ENCODE measurements at places on chromosomes 2 and 18. TPM values are rescaled to one million over a fixed set of nuclear protein-coding genes. Genes with fewer than 3 reads are reported as not detected.

- DNase-seq: no peak
Measured at GRCh38 chr2:180938451-180938850, 42.0 kb upstream of the UBE2E3 start.

GRCh38 chr2:62933398-62933917 lies 117.2 kb upstream of the OTX1 start:
- no peak for DNase-seq

The EHD3 gene
- total RNA-seq: 5.0 TPM

The CREG2 gene
- 6.9 TPM for total RNA-seq

GRCh38 chr18:38993342-38993741 lies 1427.7 kb upstream of the CELF4 start:
- DNase-seq: no peak

The IL36A gene
- not detected for total RNA-seq

The MC4R gene
- total RNA-seq: not detected

DNA sequence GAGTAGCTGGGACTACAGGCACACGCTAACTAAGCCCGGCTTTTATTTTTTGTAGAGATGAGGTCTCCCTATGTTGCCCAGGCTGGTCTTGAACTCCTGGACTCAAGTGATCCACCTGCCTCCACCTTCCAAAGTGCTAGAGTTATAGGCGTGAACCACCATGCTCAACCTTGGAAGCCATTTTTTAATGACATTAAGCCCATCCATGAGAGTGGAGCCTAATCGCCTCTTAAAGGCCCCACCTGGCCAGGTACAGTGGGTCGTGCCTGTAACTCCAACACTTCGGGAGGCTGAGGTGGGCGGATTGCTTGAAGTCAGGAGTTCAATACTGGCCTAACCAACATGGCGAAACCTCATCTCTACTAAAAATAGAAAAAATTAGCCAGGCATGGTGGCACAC lies 41.6 kb upstream of the TFCP2L1 start:
- DNase-seq: no peak

The ANKRD62 gene
- total RNA-seq: not detected

GRCh38 chr2:68423966-68424650 lies 43.0 kb downstream of the FBXO48 start:
- DNase-seq: no peak

DNA sequence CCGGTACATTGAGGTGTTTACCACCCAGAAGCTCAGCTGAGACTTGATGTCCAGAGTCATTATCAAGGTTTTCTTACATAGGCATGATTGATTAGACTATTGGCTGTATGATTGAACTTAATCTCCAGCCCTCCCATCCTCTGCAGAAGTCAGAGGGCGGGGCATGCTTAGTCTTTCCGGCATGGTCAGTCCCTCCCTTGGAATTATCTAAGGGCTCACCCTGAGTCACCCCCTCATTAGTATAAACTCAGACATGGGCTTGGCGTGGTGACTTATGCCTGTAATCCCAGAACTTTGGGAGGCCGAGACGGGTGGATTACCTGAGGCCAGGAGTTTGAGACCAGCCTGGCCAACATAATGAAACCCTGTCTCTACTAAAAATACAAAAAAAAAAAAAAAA lies 243.9 kb downstream of the VAPA start:
- no peak for DNase-seq

The SS18 gene
- total RNA-seq: 60.8 TPM

GRCh38 chr2:198137733-198138132 lies 333.3 kb downstream of the PLCL1 start:
- no peak for DNase-seq

DNA sequence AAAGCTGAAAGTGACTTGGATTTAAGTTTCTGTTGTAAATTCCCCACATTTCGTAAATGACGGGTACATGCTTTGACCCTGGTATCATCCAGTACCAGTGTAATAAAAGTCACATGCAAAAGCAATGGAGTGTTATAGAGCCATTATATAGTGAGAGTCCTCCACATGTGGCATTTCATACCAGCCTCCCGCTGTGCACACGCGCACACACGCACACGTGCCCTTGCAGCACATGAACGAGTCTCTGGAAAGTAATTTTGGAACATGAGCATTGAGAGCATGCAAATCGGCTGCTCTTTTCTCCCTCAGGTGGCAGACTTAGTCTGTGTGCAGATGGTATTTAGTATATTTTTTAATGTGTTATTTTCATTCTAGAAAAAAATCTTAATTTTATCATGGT lies 198.1 kb downstream of the ZNF407 start:
- no peak for DNase-seq

- peak; percentile 17 for DNase-seq
Measured at GRCh38 chr2:54595999-54596902, 127.2 kb upstream of the EML6 start.

DNA sequence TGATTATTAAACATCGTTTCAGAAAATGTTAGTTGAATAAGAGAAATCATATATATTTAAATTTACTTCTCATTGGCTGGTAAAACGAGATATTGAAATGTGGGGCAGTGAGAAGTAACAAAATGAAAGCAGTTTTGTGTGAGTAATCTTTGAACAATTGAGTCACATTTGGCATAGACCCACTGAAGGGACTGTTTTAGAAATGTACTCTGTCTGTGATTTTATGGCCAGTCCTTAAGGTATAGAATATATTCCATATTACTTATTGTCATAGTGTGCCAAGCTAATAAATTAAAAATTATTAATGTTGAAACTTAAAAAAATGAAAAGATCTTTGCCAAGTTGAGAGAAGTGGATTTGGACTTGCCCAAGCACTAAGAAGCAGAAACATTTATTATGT lies 222.4 kb upstream of the COL3A1 start:
- DNase-seq: no peak

The GPR155 gene
- 5.6 TPM for total RNA-seq

GRCh38 chr2:121321476-121321875 lies 36.5 kb upstream of the TFCP2L1 start:
- no peak for DNase-seq

GRCh38 chr2:122114421-122114820 lies 359.0 kb downstream of the TSN start:
- no peak for DNase-seq

- peak; percentile 32 for DNase-seq
Measured at GRCh38 chr18:59566533-59566971, 130.7 kb downstream of the CCBE1 start.

DNA sequence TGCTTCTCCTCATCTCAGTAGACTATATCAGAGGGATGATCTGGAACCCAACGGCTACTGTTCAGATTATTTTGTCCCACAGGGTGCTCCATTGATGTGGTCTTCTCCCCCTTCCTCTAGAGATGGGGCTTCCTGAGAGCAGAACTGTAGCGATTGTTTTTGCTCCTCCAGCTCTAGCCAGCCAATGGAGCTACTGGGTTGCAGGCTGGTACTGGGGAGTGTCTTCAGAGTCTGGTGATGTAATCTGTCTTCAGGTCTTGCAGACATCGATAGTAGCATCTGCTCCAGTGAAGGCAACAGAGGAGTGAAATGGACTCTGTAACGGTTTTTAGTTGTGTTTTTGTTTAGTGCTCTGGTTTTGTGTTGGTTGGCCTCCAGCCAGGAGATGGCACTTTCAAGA lies 621.9 kb downstream of the RNF144A start:
- DNase-seq: no peak

The DSG1 gene
- total RNA-seq: not detected

DNA sequence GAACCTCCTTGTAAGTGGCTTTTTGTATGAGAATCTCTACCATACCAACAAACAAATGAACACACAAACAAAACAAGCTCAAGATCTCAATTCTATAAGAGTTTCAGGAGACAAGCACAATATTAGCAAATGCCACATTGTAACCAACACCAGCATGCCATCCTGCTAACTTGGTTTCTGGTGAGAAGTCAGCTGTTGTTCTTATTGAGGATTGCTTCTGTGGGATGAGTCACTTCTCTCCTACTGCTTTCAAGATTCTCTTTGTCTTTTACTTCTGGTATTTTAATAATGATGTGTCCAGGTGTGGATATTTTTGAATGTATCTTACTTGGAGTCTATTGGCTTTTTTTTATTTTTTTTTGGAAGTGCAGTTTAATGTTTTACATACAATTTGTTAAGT lies 131.7 kb downstream of the BCL2L11 start:
- DNase-seq: peak; percentile 93
